Cerebellum (tissue), 4 donors: ENCODE measurements at places on chromosomes 2 and 18. TPM values are rescaled to one million over a fixed set of nuclear protein-coding genes. Genes with fewer than 3 reads are reported as not detected.

DNA sequence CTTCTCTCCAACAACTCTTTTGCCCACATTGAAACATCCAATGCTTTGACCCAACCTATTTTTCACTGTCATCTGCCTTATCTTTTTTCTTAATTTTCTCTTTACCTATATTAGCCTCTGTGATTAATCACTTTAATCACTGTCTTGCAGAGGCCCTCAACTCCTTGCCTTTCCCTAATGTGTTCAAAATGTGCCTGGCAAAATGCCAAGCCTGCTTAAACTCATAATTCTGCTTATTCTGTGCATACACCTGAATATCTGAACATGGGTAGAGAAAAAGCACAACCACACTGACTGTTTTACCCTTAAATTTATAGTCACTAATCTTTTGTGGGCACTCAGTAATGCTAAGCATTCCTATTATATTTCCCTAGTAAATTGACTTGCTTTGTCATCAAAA, 63.0 kb upstream of the GALNT13 start:
- DNase-seq, result no peak

GRCh38 chr2:175418224-175418835, 236.8 kb upstream of the ATP5MC3 start:
- DNase-seq, result no peak

- DNase-seq, result no peak
These were observed 238.7 kb downstream of the VAPA start for GRCh38 chr18:10152475-10152874.

- no peak for DNase-seq
These were observed 26.6 kb downstream of the SESTD1 start for GRCh38 chr2:179238027-179238426.

DNA sequence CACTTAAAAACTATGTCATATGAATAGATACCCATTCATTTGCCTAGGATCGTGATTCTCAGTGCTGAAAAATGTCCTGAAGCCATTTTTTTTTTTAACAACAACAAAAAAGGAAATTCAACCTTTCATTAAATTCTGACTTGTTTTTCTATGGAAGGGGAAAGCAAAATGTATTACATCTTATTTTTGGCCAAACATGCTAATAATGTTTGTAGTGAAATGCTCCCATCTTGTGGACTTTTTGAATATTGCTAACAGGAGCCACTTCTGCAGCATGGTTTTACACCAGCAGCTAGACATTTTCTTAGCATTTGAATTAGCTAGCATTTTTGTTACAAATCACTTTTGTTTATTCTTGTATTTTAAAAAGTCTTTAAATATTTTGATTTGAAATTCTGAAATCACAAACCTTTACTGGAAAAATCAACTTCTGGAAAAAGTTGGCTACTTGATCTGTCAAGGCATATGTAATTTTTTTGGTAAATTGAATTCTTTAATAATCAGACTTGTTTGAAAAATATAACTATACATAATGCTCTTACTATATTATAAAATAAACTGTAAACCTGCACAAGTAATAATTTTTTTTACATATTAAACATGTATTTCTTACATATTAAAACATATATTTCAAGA, 75.8 kb downstream of the KIDINS220 start:
- DNase-seq, result peak; percentile 49

DNA sequence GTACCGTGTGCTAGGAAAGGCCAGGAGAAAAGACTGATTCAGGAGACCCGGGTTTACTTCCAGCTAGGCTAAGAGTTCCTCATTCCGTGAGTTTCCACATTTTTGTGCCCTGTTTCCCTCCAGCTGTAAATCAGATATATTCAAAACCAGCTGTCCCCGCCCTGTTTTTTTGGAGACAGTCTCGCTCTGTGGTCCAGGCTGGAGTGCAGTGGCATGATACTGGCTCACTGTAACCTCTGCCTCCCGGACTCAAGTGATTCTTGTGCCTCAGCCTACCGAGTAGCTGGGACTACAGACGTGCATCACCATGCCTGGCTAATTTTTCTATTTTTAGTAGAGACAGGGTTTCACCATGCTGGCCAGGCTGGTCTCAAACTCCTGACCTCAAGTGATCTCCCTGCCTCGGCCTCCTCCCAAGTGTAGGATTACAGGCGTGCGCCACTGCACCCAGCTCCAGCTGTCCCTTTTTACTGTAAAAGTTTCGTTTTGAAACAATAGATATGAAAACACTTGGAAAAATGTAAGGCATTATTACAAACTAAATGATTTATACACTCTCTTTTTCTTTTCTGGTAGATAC, 112.8 kb upstream of the SEC11C start:
- no peak for DNase-seq

Gene RAPGEF4
- 45.1 TPM for total RNA-seq

- no peak for DNase-seq
These were observed 314.8 kb downstream of the CDH2 start for GRCh38 chr18:27862041-27862682.

Gene KRTCAP3
- total RNA-seq, result not detected

DNA sequence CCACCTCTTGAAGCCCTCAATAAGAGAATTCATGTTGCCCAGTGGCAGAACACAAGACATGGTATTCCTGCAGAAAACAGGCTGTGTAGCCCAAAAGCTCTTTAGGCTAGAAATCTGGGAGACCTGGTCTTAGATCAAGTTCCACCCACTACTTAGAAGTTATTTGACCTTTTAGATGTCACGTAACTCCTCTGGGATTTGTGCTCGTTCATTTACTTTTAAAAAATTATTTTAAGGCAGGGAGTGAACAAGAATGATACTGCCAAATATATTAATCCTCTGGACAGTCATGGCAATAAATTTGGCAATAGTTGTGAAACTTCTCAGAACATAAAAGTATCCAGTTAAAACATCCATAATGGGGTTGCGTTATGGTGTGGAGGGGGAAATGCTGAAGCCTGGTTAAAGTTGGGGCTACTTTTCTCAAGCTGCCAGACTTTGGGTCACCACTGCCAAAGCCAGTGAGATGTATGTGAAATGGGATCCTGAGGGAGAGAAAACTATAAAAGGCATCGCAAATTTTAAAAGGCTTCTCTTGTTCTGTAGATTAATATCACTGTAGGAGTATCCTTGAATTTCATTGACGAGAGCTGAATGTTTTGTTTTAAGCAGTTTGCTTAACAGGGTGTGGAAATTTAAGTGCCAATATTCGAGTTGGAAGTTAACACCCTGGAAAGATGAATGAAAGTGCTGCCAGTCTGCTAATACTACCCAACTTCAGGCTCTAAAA, 15.8 kb downstream of the DAPL1 start:
- no peak for DNase-seq

DNA sequence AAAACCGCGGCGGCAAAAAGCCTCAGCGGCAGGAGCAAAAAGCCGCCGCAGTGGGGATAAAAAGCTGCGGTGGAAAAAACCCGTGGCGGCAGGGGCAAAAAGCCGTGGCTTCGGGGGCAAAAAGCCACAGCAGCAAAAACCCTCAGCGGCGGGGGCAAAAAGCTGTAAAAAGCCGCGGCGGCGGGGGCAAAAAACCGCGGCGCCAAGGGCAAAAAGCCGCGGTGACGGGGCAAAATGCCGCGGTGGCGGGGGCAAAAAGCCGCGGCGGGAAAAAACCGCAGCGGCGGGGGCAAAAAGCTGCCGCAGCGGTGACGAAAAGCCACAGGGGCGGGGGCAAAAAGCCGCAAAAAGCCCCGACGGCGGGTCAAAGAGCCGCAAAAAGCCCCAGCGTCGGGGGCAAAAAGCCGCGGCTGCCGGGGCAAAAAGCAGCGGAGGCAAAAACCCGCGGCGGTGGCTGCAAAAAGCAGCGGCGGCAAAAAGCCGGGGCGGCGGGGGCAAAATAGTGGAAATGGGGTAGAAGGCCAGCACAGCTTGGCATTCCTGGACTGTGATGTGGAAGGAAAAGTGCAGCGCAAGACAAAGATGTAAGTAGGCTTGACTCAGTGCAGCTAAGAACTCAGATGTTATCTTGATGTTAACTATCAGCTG, 151.8 kb downstream of the ANKRD30BL start:
- no peak for DNase-seq

- DNase-seq, result no peak
These were observed 151.6 kb upstream of the ZNF236 start for GRCh38 chr18:76670564-76671288.

Gene PLEKHH2
- total RNA-seq, result 12.2 TPM

Gene EML6
- total RNA-seq, result 23.0 TPM

Gene FAM110C
- total RNA-seq, result 2.9 TPM

Gene PTH2R
- total RNA-seq, result not detected

Gene FOXD4L1
- 0.27 TPM for total RNA-seq

Gene SNTG2
- total RNA-seq, result 4.9 TPM

- no peak for DNase-seq
These were observed 3.9 kb upstream of the GALNT14 start for GRCh38 chr2:31142110-31142509.

Gene TFCP2L1
- total RNA-seq, result 0.45 TPM

Gene KATNAL2
- 5.0 TPM for total RNA-seq

- no peak for DNase-seq
These were observed 52.5 kb downstream of the NTSR2 start for GRCh38 chr2:11617527-11617926.

GRCh38 chr2:130986890-130987493, 106.3 kb downstream of the FAM168B start:
- DNase-seq, result no peak

GRCh38 chr18:44819944-44820510, 139.3 kb downstream of the SETBP1 start:
- DNase-seq, result peak; percentile 44

DNA sequence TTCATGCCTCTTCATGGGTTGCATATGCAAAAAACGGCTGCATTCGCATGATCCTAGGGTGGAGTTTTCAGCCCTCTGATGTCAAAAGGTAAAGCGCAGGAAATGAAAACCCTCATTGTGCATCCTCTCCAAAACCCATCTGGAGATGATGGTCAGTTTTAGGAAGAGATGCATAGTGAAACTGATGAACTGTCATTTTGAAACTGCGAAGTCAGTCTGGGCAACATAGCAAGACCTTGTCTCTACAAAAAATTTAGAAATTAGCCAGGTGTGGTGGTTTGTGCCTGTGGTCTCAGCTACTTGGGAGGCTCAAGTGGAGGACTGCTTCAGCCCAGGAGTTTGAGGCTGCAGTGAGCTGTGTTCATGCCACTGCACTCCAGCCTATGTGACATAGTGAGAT, 2.5 kb upstream of the TTLL4 start:
- DNase-seq, result no peak

Gene CNDP1
- 0.36 TPM for total RNA-seq

DNA sequence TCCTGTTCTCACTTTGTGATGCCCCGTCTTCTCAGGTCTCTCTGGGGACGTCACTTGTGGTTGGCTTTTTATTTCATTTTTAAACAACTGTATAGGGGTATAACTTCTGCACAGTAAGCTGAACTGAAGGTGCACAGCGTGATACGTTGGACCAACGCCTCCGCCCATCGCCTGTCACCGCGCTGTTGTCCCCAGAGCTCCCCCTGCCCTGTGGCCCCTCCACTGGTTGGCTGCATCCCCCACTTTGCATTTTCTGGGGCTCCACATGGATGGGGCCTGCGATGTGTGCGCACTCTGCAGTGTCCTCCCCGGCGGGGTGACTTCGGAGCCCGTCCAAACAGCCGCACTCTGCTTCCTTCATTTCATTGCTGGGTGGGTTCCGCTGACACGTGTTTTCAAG, 14.3 kb downstream of the GPR35 start:
- no peak for DNase-seq

Gene MAP4K4
- 190 TPM for total RNA-seq

- DNase-seq, result no peak
These were observed 36.7 kb downstream of the RALB start for GRCh38 chr2:120289221-120289906.

- no peak for DNase-seq
These were observed 168.7 kb upstream of the FN1 start for GRCh38 chr2:215604606-215605005.

DNA sequence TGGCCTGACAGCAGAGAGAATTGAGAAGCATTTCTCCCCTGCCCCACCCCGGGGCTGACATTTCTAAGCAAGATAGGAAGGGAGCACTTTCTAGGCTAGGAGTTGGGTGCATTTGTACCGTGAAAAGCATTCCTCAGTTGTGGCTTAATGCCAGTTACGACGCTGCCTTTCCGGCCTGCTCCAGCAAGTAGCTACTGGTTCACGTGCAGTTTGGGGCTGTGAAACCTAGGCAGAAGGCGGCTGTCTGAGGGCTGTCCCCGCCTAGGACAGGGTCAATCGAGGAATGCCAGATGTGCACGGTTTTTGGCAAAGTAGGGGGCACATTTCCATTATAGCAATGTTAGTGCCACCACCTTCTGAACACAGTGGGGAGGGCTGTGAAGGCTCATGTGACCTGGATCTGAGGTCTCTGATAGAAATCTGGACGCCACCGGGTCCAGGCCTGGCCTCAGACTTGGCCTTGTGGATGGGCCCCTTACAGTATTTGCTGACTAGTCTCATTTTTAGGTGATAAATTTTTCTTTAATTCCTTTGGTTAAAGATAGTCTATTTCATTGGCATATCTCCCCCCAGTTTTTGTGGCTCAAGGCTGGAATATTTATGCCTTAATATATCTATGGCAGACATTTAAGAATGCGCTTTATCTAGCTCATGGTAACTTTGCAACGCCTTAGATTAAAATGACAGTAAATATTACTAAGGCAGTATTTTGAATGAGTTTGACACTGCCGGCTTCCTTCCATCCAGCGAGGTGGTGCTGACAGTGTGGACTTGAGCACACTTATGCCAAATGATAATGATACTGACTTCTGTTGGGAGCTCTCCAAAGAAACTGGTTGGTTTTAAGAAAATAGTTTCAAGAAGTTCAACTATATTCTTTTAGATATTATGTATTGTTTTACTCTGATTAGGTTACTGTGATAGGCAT, 78.7 kb downstream of the LPIN1 start:
- DNase-seq, result no peak

DNA sequence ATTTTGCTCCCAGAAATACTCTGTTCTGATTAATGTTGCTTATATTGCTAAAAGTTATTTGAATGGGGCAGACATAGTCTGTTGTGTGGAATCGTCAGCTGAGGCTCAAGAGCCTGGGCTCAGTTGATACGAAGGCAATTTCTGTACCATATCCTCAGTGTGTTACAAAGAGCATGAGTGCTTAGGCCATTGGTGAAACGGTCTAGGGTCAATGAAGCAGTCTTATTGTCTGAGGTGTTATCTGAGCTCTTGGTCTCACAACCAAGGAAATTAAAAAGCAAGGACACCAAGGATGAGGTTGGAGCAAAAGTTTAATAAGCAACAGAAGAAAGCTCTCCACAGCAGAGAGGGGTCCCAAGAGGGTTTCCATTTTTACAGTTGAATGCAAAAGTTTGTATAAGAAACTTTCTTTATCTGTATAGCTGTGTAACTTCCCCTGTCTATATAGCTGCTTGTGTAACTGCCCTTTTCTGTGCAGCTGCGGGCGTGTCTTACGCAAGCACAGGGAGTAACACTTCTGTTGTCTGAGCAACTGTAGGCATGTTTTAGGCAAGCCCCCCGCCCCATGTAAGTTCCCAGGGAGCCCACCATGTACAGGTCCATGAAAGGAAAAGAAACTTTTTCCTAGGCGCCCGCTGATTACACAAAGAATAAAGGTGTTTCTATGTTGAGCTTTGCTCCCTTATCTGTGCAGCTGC, 40.6 kb upstream of the DSC1 start:
- DNase-seq, result no peak

Gene CDKL4
- total RNA-seq, result 5.6 TPM

Gene STPG4
- 1.00 TPM for total RNA-seq
